ENCODE measurements at places on chromosomes 4 and X.

DNA sequence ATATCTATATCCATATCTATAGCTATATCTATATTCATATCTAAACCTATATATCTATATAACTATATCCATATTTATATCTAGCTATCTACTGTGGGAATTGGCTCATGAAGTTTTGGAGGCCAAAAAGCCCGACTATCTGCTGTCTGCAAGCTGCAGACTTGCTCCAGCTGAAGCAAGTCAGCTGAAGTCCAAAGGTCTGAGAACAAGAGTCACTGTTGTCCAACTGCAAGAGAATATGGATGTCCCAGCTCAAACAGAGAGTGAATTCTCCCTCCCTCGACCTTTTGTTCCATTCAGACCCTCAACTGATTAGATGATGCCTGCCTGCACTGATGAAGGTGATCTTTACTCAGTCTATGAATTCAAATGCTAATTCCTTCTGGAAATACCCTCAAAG lies 63.3 kb upstream of the VCX start:
- H3K27me3 ChIP-seq = no peaks in the 10 kb centered on the region
- no peaks in the 10 kb centered on the region for H3K4me1 ChIP-seq
- DNase-seq = no peak
- H3K4me3 ChIP-seq = no peak overlapping the region
- no peak overlapping the region for H3K27ac ChIP-seq
- H3K36me3 ChIP-seq = no peaks in the 10 kb centered on the region

DNA sequence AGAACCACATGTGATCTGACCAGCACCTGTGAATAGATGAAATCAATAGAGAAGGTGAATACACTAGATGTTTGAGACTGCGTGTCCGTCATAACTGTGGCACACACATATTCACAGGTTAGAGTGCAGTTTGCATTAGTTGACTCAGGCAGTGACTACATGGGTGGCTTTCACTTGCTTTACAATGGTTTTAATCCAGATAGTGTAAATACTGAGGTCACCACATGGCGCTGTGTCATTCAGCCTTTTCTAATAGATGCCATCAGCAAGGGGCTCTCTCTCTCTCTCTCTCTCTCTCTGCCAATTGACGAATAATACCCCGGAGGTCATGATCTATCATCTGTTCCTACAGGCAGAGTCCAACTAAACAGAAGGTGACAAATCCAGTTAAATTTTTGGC lies 30.7 kb upstream of the FGF13 start:
- DNase-seq = no peak
- H3K36me3 ChIP-seq = no peaks in the 10 kb centered on the region
- no peaks in the 10 kb centered on the region for H3K27me3 ChIP-seq
- no peak overlapping the region for H3K4me3 ChIP-seq

DNA sequence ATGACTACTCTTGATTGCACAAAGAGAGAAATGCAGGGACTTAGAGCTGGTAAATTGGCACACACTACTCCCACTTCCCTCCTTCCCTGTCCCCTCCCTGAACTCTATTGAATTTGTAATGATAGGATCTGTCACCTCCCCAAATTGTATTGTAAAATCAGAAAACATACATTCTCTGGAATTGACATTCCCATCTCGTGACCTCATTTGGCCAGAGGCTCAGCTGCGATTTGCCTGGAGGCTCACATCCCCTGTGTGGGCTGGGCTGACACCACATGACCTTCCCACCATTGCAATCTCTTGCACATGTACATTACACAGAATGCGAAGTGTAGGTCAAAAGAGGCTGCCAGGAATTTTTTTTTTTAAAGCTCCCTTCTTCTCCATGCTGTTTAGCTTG lies 172.1 kb downstream of the MID1IP1 start:
- no peaks in the 10 kb centered on the region for H3K27me3 ChIP-seq
- H3K4me3 ChIP-seq = no peak overlapping the region
- no peaks in the 10 kb centered on the region for H3K36me3 ChIP-seq
- H3K4me1 ChIP-seq = peaks cover 3% of the 10 kb centered on the region

GRCh38 chrX:134868771-134869495 lies 121.9 kb upstream of the SMIM10 start:
- H3K4me3 ChIP-seq = no peak overlapping the region
- H3K36me3 ChIP-seq = no peaks in the 10 kb centered on the region
- no peaks in the 10 kb centered on the region for H3K4me1 ChIP-seq
- no peak overlapping the region for H3K27ac ChIP-seq
- no peak for DNase-seq

DNA sequence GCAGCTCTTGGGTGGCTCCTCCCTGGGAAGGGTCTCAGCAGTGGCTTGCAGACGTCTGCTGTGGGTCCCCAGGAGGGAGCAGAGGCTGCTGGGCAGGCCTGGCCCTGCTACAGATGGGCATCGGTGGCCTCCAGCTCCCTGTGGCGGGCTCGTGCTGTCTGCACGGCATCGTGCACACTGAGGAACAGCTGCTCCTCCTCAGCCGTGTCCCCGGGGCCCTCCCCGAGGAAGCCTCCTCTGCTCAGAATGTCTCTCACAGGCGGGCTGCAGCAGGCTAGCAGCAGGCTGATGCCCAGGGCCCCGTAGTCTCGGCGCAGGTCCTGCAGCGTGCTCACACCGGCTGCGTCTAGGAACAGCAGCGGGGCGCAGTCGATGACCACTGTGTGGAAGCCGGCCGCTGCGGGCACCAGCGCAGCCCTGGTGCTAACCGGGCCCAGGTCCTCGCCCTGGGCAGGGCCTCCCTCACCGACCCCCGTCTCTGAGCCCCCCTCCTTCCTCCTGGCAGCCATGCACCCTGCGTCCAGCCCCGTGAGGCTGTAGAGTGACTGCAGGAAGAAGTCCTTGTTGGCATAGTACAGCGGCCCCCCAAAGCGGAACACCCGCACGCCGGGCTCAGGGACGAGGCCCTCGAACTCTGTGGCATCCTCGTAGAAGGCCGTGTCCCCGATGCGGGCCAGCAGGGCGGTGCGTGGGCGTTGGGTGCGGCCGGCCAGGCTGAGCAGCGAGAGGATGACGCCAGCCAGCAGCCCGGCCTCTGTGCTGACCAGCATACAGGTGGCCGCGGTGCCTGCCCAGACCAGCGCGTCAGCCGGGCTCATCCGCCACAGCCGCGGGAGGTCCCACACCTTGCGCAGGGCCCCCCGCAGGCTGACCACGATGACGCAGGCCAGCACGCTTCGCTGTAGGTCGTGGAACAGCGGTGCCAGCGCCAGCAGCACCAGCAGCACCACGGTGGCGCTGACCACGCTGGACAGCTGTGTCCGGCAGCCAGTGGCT lies 2.2 kb downstream of the IDUA start:
- no peaks in the 10 kb centered on the region for H3K36me3 ChIP-seq
- no peak for DNase-seq
- H3K27me3 ChIP-seq = no peaks in the 10 kb centered on the region

- no peak for DNase-seq
- no peaks in the 10 kb centered on the region for H3K27me3 ChIP-seq
- no peak overlapping the region for H3K4me3 ChIP-seq
- peaks cover 14% of the 10 kb centered on the region for H3K4me1 ChIP-seq
Observed at GRCh38 chr4:27011401-27011800, 150.8 kb downstream of the STIM2 start.

DNA sequence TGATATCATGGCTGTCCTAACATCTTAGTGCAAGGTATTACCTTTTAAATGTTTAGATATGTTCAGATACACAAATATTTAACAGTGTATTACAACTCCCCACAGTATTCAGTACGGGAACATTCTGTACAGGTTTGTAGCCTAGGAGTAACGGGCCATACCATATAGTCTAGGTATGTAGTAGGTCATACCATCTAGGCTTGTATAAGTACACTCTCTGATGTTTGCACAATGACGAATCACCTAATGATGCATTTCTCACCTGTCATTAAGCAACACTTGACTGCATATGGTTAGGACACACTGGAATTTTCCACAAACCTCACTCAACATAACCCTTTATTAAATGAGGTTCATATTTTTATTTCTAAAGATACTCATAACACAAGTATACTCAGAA lies 67.7 kb downstream of the THOC2 start:
- no peaks in the 10 kb centered on the region for H3K27me3 ChIP-seq
- H3K27ac ChIP-seq = no peak overlapping the region
- no peak overlapping the region for H3K4me3 ChIP-seq
- DNase-seq = no peak

DNA sequence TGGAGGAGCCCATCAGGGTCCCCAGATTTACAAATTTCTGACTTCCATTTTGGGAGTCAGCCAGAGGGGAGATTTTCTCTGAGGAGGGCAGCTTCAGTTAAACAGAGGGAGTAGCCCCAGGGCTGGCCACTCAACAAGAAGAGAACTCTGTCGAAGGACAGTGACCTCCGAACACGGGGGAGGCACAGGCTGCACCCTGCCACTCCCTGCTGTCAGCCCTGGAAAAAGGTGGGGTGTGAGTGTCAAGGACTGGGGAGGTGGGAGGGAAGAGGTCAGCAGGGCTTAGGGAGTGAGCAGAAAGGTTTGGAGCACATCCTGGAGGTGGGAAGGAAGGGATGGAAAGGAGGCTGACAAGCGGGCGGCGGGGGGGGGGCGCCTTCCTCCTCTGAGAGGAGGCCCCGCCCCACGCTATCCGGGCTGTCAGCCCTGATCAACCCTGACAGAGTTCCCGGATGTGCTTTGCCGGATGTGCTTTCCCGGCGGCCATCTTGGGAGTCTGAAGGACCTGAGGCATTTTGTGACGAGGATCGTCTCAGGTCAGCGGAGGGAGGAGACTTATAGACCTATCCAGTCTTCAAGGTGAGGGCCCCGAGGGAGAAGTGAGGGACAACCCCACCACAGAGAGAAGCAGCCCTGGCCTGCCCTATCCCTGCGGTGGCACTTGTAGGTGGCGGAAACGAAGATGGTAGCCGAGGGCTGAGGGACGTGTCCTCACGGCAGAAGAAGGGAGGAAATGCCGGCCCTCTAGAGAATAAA lies at the start of gene MAGEC1:
Gene MAGEC1 (plus strand): TSS at position 495 of the 756 bp plus-strand sequence. CDS start 1,179 bp downstream, outside the sequence.
- DNase-seq = no peak
- no peak within 1 kb of the TSS for H3K27ac ChIP-seq
- H3K4me3 ChIP-seq = no peak within 1 kb of the TSS
- H3K36me3 ChIP-seq = no peaks in the 10 kb centered on the region
- H3K27me3 ChIP-seq = no peaks in the 10 kb centered on the region
- H3K4me1 ChIP-seq = no peaks in the 10 kb centered on the region

GRCh38 chr4:6910340-6910959 lies 824 bp downstream of the TBC1D14 start:
- H3K4me3 ChIP-seq = peak overlapping the region; percentile 83
- H3K4me1 ChIP-seq = peaks cover 59% of the 10 kb centered on the region
- no peak for DNase-seq
- H3K27me3 ChIP-seq = no peaks in the 10 kb centered on the region
- peak overlapping the region; percentile 84 for H3K27ac ChIP-seq
- peaks cover 5% of the 10 kb centered on the region for H3K36me3 ChIP-seq

GRCh38 chr4:70195425-70195824 lies at the start of gene ODAM:
Gene ODAM (plus strand): TSS chr4:70195725. CDS start chr4:70196544, 819 bp downstream.
- no peak within 1 kb of the TSS for H3K27ac ChIP-seq
- DNase-seq = no peak
- H3K4me3 ChIP-seq = no peak within 1 kb of the TSS
- no peaks in the 10 kb centered on the region for H3K27me3 ChIP-seq

DNA sequence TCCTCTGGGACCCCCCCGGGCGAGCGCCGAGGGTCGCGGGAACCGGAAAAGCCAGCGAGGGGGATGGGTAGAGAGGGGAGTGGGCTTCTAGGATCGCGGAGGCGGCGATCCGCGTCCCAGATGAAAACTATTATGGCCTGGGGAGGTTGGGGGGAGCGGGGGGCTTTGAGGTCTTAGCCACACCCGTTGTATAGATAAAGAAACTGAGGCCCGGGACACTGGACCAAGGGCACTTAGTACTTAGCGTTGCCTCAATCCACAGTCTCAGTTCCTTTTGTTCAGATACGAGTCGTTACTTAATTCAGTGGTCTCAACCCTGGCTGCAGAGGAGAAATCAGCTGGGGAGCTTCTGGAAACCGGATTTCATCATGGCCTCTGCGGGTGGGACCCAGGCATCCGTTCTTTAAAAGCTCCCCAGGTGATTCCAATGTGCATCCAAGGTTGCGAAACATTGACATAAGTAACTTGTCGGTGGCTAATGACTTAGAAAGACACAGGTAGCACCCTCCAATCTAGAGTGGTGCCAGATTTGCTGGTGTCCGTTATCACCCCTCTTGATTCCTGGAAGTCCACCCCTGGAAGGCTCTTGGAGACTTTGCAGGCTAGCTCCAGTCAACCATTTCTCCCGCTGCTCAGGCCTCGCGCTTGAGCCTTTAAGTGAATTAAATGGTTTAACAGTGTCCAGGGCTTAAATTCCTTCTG lies 90.7 kb downstream of the GEMIN8 start:
- no peak overlapping the region for H3K27ac ChIP-seq
- no peak overlapping the region for H3K4me3 ChIP-seq
- no peak for DNase-seq
- peaks cover 46% of the 10 kb centered on the region for H3K27me3 ChIP-seq

- no peak overlapping the region for H3K27ac ChIP-seq
- H3K36me3 ChIP-seq = no peaks in the 10 kb centered on the region
- no peaks in the 10 kb centered on the region for H3K4me1 ChIP-seq
- no peak overlapping the region for H3K4me3 ChIP-seq
- no peak for DNase-seq
Observed at GRCh38 chr4:158155656-158156356, 17.0 kb downstream of the GASK1B start.

- H3K36me3 ChIP-seq = no peaks in the 10 kb centered on the region
- H3K4me3 ChIP-seq = no peak overlapping the region
- no peak for DNase-seq
- H3K4me1 ChIP-seq = no peaks in the 10 kb centered on the region
- H3K27ac ChIP-seq = no peak overlapping the region
- H3K27me3 ChIP-seq = peaks cover 35% of the 10 kb centered on the region
Observed at GRCh38 chr4:7078025-7078424, 10.2 kb upstream of the GRPEL1 start.

DNA sequence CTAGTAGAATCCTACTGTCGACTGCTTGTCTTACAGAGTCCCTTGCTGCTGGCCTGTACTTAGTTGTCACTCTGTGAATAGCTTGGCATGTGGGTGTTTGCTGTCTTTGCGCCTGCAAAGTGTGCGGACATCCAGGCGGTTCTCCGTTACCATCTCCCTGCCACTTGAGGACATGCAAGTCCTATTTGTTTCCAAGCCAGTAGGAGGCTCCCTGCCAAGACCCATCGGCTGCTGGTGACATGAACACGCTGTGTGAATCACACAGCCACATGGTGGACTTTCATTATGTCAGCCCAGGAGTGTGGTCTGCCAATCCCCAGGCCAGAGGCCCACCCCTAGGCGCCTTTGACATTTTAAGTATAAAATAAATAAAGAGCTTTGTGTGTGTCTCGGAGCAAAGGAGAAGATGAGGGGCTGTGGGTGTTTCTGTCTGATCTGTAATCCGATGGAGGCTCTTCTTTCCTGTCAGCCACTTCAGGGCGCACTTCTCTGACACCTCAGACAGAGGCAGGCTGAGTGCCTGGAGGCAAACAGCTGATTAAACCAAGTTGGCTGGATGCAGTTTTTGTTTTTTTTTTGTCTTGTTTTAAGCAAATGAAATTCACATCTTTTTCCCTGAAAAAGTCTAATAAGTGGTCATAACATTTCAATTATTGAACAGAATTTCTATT lies 51.5 kb downstream of the ALPK1 start:
- H3K4me1 ChIP-seq = no peaks in the 10 kb centered on the region
- H3K27me3 ChIP-seq = no peaks in the 10 kb centered on the region
- no peak overlapping the region for H3K4me3 ChIP-seq
- H3K36me3 ChIP-seq = no peaks in the 10 kb centered on the region
- H3K27ac ChIP-seq = no peak overlapping the region

GRCh38 chr4:78227411-78228057 lies 170.4 kb downstream of the FRAS1 start:
- DNase-seq = no peak
- H3K36me3 ChIP-seq = no peaks in the 10 kb centered on the region
- H3K4me3 ChIP-seq = no peak overlapping the region
- H3K27me3 ChIP-seq = peaks cover 2% of the 10 kb centered on the region
